Fibroblast of skin of right biceps (primary cell): ENCODE measurements at places on chromosomes 11 and 22.

DNA sequence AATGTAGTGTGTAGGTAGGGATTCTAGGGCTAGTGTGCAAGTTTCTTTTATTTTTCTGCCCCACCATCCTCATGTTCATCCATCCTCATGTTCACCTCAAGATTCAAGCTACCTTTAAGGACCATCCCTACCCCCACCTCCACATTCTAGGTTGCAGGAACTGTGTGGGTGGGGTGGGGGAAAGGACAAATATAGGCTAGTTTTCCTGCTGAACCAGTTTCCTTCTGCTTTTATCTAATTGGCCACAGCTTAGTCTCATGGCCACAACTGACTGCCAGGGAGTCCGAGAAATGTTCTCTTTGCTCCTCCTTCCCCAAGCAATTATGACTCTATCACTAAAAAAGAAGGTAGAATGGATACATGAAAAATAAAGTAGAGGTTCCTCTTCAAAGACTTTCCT lies 179.0 kb upstream of the LARGE1 start:
- no peak for DNase-seq

GRCh38 chr11:1112351-1113191 lies 37.9 kb downstream of the MUC2 start:
- DNase-seq = no peak

- peak; percentile 43 for DNase-seq
Measured at GRCh38 chr22:45506816-45507360, 4.2 kb downstream of the FBLN1 start.

GRCh38 chr22:49048591-49048990 lies 779.1 kb downstream of the BRD1 start:
- DNase-seq = no peak

DNA sequence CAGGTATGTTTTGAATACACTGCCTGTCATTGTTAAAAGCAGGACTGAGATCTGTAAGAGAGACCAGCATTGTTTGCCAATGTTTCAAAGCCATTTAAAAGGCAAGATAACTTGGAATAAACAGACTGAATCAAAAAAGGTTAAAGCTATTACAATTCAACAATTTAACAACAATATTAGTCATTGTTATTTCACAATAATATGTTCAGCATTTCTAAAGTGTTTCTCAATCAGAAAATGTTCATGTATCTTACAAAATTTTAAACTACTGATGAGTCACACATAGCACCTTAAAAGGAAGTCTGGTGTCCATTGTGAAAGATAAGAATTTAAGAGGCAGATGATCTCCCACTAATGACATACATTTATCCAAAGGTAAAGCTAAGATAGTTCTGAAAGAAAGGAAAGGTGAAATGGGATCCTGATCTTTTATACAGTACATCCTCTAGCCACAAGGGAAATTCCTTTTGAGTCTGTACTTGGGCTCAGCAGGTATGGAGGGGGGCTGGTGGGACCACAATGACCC lies 79.7 kb downstream of the MAML2 start:
- DNase-seq = peak; percentile 85

- DNase-seq = no peak
Measured at GRCh38 chr22:50418624-50419023, 56.2 kb downstream of the SBF1 start.

DNA sequence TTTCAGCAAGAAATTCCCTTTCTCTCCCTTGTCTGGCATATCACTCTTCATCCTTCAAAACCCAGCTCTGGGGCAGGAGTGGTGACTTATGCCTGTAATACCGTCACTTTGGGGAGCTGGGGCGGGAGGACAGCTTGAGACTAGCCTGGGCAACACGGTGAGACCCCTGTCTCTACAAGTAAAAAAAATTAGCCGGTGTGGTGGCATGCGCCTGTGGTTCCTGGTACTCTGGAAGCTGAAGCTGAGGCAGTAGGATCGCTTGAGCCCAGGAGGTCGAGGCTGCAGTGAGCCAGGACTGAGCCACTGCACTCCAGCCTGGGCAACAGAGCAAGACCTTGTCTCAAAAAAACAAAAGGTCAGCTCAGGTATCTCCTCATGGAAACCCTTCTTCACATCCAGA lies 1.4 kb upstream of the RCE1 start:
- DNase-seq = no peak

DNA sequence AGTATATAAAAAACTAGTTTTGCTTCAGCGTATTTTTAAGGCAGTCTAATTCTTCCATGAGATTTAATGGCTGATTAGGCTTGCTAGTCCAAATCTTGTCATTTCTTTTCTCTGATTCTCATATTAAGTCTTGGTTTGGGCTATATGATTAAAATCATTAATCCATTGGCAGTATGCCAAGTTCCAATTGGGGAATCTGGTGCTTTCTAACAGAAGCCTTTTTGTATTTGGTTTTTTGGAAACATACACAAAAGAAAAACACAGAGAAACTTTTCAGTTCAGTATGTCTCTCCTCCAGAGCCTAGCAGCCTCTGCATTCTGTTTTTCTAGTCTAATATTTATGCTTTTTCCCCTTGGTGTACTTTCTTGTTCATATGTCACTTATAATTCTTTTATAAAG lies 37.9 kb downstream of the SWAP70 start:
- no peak for DNase-seq

DNA sequence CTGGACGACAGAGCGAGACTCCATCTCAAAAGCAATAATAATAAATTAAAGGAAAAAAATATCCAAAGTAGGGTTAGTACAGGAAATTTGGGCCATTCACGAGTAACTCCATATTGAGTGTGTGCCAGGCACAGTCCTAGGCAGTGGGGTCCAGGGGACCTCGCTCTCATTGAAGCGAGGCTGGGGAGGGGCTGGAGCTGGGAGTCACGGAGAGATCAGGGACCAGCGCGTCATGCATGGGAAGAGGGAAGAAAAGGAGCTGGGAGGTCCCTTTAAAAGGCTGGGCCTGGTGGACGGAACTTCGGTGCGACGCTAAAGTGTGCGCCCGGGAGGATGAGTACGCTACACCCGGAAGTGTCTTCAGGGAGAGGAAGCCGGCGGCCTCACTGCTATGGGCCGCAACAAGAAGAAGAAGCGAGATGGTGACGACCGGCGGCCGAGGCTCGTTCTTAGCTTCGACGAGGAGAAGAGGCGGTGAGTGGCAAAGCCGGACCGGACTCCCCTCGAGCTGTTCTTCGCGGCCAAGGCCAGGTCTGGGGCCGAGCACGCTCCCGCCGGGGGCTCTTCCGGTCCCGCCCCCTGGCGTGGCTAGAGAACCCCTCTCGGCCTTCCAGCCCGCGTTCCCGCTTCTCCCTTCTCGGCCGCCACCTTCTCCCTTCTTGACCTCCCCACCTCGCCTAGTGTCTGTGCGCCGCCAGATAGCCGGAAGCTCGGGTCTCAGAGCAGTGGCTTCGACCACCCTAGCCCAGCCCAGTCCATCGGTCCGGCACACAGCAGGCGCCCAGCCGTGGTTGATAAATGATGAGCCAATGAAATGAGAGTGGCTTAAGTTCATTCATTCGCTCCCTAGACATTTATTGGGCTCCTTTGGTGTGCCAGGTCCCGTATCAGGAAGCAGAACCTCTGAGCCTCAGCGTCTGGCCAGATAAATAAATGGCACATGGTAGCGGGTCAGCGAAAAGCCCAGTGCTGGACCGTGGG lies at the start of gene NOL12:
Gene NOL12, plus strand, starts transcription at position 342 of the 981 bp plus-strand sequence. Its CDS starts 50 bp downstream, at position 392.
- DNase-seq = peak; percentile 88

DNA sequence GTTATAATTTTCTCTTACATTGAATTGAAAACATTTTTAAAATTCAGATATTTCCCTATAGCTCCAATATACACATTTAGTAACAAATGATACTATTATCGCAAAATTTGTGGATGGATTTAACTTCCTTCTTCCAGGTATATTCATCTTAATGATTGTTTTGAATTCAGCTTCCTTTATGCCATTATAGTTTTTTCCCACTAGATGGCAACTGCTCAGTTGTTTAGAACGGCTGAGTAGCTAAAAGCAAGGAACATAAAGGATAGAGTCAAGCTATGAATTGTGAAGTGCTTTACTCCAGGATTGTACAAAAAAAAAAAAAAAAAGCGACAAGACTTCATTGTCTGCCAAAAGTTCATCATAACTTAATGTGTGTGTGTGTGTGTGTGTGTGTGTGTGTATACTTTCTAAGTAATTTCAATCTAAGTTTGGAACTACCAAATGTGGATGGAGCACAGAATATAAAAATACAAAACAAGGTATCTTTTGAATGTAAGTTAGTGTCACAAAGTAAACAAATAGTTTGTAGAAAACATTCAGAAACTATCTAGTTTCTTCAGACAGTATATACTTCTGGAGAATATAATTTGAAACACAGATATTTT lies 846.4 kb downstream of the DLG2 start:
- DNase-seq = peak; percentile 30

DNA sequence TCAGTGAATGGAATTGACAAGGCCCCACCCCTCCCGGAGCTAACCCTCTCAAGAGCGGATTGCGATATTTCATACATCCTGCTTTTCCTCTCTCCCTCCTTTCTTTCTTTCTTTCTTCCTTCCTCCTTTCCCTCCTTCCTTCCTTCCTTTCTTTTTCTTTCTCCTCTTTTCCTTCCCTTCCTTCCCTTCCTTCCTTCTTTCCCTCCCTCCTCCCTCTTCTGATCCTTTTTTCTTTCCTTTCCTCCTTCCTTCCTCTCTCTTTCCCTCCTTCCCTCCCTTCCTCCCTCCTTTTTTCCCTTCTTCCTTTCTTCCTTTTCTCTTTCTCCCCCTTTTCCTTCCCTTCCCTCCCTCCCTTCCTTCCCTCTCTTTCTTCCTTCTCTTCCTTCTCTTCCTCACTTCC lies 15.0 kb upstream of the MN1 start:
- no peak for DNase-seq

DNA sequence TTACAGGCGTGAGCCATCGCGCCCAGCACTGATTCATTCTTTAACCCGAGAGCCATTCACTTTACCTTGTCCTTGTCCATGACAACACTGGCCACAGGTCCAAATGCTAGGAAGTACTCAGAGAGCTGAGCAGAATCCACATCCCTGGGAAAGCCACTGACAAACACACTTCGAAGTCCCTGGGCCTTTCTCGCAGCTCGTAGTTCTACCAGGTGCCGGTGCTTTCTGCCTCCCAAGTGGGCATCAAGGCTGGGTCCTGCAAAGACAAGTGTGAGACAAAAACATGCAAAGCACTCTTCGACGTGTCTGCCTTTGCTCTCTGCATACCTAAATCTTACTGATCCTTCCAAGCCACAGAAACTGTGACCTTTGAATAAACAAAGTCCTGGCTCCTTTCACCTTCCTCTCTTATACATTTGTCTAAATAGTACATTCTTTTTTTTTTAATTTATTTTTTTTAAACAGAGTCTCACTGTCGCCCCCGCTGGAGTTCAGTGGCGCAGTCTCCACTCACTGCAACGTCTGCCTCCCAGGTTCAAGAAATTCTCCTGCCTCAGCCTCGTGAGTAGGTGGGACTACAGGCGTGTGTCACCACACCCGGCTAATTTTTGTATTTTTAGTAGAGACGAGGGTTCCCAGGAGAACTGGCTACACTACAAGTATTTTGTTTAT lies 2.2 kb downstream of the TUT1 start:
- peak; percentile 31 for DNase-seq

DNA sequence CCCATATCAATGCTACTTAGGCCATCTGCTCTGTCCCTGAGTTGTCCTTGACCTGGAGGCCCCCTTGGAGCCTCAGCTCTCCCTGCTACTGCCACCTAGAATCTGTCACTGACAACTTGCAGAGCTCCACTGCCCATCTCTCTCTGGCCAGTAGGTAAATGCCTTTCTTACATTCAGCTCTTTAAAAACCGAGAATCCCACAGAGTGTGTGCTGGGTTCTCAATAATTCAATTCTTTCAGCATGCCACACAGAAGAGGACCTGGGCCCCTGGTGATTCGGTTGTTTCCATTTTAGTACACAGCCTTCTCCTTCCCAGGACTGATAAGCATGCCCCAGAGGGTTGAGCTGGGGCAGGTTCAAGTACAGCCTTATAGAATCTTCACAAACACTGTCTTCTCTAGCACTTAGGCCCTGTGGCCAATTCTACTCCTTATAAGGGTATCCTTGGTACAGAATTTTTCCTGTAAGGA lies 22.0 kb upstream of the IPO7 start:
- DNase-seq = peak; percentile 50

DNA sequence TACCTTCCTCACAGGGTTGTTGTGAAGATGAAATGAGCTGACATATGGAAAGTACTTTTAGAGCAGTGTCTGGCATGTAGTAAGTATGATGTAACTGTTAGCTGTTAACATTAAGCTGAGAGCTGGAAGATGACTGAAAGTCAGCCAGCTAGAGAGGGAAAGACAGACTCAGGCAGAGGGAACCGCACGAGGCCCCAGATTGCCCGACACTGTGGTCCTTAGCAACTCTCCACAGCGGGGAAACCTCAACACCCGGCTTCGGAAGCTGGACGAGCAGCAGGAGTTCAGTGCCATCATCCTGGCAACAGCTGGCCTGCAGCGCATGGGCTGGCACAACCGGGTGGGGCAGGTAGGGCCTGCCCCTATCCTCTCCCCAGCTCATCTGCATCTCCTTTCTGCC lies 6.5 kb downstream of the HMBS start:
- no peak for DNase-seq

DNA sequence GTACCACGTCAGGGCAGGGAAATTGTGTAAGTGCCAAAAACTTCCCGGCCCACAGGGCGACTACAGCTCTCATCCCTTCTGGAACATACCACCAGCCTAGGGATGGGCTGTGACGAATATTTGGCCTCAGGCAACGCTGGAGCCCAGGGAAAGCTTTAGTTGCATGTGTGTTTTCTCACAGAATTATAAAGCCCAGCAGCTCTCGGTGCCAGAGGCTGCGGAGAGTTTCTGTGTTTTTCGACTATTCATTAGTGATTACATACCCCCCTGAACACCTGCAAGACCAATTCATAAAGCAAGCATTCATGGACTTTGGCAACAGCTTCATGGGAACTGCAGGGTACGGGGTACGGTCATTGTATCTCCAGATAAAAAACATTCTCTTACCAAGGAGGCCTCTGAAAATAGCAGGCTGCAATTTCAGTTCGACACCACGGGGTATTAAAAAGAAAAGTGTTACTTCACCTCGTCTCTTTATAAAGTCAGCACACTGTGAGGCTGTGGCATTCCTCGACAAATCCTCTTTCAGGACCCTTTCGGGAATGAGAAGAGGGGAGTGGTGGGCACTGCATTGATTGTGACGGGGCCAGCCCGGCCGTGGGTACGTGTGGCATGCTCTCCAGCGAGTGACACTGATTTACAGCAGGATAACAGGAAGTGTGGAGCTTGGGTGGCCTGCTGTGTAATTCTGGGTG lies 243.6 kb upstream of the SORL1-AS1 start:
- no peak for DNase-seq

GRCh38 chr11:77217156-77217555 lies 84.3 kb downstream of the GDPD4 start:
- DNase-seq = no peak

DNA sequence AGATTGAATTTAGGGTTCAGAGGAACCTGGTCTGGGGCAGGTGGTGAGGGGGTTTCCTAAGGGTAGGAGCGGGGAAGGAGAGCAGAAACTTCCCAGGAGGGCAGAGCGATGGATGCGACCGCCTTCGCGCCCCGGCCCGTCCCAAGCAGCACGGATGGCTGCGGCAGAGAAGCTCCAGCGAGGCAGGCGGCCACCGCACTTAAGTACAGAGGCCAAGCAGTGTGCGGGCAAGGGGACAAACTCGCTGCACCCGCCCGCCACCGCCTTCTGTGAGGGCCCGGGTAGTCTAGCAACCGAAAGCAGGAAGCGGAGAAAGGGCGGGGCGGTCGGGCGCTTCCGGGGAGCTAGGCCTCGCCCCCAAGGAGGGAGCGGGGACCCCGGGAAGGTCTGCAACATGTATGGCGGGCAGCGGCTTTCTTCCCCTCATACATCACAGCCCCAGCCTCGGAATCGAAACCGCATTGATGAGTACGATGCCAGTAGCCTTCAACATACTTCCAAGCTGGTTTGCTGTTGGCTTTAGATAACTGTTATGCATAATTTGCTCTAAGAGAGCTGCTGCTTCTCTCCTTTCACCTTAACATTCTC lies at the start of gene AGBL2:
Gene AGBL2, minus strand, starts transcription at position 288 of the 588 bp plus-strand sequence. CDS start 719 bp downstream, outside the sequence.
- peak; percentile 67 for DNase-seq
